ENCODE measurements at places on chromosomes 12 and 14. TPM values are rescaled to one million over a fixed set of nuclear protein-coding genes. Genes with fewer than 3 reads are reported as not detected.

DNA sequence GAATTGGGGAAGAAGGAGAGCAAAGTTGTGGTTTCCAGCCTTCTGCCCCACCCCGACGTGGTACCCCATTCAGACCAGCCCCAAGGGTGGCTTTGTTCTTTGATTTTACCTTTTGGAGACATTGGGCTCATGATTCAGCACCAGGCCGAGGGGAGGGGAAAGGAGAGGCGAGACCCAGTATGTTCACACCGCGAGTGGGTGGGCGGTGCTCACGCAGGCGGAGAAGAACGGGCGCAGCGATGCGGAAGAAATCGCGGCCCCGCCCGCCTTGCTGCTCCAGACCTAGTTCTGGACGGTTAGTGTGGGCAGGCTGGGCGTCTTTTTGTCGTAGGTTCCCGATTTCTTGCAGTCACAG is 963 bp downstream of the ATL1 start:
- peak; percentile 47 for DNase-seq

GRCh38 chr12:48961801-48962200 is 4.5 kb upstream of the ARF3 start:
- no peak for DNase-seq

DNA sequence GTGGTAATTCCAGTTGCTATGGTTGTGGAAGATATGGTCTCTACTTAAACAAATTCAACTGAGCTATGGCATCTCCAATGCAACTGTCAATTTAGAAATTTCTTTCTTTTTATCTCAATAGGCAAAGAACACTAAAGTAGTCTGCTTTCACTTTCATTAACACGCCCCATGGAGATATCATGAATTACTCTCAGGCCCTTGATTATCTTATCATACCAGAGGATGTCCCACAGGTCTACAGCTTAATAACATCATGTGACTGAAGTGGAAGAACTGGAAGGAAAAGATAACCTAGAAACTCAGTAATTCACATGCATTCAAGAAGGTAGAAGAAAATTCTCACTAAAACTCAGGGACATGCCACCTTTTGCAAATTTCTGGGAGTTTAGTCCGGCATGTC is 114.3 kb downstream of the FLRT2 start:
- no peak for DNase-seq

DNA sequence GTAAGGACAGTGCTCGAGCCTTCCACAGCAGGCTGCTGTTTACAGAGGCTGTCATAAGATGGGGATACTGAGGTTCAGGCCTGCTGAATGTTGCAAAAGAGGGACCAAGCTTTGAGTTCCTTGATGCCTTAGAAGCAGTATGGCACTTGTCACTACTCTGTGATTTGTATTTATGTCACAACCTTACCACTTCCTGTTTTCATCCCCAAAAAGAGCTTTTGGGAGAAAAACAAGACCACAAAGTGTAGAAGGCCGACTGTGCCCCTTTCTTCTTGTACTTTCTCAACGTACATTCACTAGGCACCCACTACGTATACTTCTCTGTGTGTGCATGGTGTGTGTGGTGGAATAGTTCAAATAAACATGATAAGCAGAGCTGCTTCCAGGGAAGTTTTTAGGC is 90.1 kb downstream of the DRAM1 start:
- no peak for DNase-seq

- peak; percentile 27 for DNase-seq
These were observed 409.5 kb downstream of the SLC6A15 start for GRCh38 chr12:84502907-84503787.

DNA sequence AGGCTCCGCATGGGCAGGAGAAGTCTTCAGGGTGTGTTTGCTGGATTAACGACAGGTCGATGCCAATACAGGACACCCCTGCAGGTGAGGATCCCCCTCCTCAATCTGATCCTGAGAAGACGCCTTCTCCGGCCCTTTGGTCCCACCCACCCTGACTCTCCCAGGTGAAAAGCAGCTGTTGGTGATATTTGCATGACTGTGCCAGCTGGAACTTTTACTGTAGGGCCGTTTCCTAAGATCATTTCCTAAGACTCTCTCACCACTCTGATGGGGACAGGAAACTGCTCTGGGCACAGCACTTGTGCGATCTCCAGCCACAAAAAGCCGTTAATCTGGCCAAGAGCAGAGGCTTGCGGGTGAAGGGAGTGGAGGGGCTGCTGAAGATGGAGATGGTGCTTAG is 16.8 kb upstream of the EIF5 start:
- DNase-seq: no peak

GRCh38 chr12:13147688-13148484 is 44.4 kb upstream of the GSG1 start:
- no peak for DNase-seq

The KRT2 gene
- 0.10 TPM for total RNA-seq

The C12orf54 gene
- not detected for total RNA-seq
